Common myeloid progenitor, CD34-positive (primary cell): ENCODE measurements at places on chromosomes 6 and 20.

DNA sequence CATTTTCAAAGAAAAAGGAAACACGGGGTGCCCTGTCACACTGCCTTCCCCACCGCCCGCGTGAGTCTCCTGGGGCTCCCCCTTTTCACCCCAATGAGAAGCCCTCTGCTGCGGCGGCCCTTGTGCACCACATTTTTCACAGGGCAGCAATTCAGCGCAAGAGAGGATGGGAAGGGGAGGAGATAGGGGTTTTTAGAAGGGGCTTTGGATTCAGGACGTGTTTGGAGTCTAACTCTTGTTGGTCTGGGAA is 726 bp upstream of the ARFGEF3 start:
- peak; percentile 57 for DNase-seq

- DNase-seq: no peak
These were observed 209.8 kb downstream of the SOD2 start for GRCh38 chr6:159483259-159483658.

GRCh38 chr6:55009131-55009530 is 162.6 kb downstream of the FAM83B start:
- DNase-seq: no peak

- DNase-seq: no peak
These were observed 106.8 kb upstream of the PDE10A start for GRCh38 chr6:165769884-165770283.

DNA sequence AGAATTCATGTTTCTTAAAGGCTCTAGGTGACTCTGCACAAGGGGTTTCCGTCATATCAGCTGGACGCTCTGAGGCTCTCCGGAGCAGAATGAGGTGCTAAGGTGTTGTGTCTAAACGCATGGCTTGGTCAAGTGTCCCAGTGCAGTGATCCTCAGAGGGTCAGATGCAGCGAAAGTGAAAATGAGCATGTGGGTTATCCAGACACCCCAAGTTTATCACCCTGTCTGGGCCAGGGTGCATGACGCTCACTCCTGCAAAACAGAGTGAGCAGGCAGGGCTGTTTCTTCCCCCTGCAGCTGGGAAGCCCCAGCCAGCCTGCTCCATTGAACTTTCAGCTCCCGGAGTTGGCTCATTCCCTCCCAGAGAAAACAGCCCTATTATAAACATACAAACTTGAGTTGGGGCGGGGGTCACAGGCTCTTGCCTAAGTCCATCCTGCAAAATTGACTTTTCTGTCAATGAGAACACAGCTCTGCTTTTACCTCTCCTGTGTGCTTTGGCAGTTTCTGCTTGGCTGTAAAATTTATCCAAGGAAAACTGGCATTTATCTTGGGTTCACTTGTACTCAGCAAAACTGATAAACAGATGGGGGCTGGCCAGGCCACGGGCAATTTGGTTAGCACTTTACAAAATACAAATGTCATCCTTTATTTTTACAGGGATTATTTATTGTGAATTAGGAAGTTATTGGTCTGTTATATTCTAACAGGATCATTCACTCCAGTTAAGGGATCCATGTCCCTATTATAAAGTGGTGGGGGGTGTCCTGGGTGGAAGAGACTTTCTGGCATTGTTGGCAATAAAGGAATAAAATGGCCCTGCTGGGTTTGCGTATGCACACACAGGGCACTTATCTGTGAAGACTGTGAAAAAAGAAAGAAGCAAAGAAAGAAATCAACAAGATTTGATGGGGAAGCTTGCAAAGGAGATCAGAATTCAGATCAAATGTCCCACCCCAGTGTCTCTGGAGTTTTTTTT is 154.9 kb downstream of the FOXA2 start:
- DNase-seq: no peak

GRCh38 chr6:163986313-163986712 is 571.8 kb downstream of the QKI start:
- DNase-seq: no peak

DNA sequence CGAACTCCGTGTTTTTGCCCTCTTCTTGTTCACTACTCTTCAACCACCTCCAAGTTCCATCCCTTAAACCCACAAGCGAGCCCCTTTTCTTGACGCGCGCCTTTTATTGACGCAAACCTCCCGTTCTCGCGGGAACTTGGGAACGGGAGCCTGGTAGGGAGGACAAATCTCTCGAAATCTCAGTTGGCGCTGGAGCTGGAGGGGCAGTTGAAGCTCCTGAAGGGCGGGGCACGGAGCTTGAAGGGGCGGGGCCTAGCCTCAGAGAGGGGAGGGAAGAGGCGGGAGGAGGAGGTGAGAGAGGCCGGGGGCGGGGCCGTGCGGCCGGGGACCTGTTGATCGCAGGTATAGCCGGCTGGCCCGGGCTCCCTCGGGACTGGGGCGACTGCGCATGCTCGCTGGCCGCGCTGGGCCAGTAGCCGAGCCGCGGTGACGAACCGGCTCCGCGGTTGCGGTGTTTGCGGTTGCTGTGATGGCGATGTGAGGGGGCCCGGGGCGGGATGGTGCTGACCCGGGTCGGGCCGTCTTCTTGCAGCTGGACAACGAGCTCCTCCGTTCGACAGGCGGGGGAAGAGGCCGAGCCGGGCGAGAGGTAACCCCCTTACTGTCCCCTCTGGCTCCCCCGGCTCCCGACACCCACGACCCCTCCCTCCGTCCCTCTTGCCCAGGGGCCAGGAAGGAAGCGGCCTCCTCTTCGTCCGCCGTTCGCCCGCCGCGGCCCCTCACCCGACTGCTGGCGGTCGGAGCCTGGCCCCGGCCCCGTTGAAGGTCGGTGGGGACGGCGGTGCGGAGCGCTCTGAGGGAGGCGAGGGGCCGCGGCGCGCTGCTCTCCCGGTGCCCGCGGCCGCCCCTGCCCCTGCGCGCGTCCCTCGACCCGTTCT is at the start of gene FAM135A:
Gene FAM135A (plus strand): TSS at position 395 of the 878 bp plus-strand sequence. CDS start 14,835 bp downstream, outside the sequence.
- peak; percentile 98 for DNase-seq

GRCh38 chr6:40440053-40440452 is 147.1 kb downstream of the LRFN2 start:
- DNase-seq: peak; percentile 69

DNA sequence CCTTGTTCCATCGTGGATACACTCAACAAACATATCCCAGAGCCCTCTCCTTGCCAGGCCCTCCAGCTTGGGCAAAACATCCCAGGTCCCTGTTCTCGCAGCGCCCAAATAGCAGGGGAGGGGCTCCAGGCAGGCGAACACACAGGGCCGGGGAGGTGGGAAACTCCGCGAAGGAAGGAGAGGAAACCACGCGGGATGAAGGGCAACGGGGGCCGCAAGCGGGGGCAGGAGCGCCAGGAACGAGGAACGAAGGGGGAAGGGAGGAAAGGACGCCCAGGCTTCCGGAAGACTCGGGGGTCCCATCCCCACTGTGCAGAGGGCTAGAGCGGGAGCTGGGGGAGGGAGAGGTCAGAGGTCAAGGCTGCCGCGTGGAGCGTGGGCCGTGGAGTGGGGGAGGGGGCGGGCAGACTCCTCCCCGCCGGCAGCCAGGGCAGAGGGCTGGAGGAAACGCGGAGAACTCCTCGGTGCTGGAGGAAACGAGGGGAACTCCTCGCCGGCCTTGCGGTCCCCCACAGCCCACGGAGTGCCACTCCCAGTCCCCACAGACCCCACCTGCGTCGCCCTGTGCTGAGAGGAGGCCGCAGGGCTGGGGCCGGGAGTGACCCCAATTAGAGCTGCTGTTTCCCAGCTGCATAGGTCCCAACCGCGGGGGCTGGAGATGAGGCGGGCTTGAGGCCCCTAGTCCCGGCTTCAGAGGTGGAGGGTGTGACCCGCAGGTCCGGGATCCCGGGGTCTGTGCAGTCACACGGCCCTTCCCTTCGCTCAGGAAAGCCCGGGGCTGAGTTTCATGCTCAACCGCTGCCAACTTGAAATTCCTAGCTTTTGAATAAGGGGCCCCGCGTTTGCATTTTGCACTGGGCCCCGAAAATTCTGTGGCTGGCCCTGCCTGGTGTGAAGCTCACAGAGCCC is 1.2 kb upstream of the RBM38 start:
- peak; percentile 45 for DNase-seq

GRCh38 chr6:31585491-31585890 is 586 bp upstream of the LST1 start:
- DNase-seq: no peak

DNA sequence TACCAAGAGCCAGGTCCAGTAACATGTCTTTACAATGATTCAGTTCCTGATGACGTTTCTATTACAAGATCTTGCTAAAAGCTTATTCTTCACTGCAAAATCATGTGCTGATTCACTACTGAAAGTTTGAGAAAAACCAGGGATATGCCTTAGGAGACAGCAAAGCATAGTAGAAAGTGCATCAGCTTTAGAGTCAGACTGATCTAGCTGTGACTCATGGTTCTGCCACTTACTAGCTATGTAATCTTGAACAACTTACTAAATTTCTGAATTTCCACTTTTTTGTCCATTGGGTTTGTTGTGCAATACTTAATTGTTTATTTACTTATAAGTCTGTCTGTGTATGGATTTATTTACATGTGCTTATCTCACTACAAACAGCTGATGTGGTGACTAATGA is 198.5 kb upstream of the RSPO3 start:
- no peak for DNase-seq

- DNase-seq: no peak
These were observed 260.0 kb downstream of the C6orf118 start for GRCh38 chr6:165049362-165049761.

GRCh38 chr6:25921525-25922203 is 8.8 kb downstream of the SLC17A2 start:
- DNase-seq: no peak

GRCh38 chr6:3348821-3349220 is 90.1 kb downstream of the PSMG4 start:
- no peak for DNase-seq

DNA sequence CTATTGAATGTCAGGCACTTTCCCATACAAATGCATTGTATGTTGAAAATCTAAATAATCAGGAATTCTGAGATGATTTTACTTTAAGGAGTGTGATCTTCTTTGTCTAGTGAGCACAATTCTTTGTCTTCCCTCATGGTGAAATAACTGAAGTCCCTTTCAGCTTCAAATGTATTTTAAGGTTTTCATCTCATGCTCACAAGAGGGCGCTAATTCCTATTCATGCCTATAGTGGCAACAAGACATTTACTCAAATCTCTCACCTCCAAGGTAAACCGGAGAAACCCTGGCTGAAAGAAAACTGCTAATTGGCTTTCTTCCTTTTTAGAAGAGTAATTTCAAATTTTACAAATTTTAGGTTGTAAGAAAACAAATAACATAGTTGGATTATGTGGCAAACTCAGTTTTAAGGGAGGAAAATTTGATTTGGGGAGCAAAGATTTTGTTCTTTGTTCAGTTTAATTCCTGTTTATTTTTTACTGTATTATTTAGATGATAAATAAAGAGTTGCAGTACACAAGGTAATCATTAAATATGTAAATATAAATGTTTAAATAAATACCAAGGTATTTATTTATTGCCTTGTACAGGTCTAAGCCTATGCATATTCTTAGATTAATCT is 69.1 kb downstream of the SLC35F1 start:
- peak; percentile 31 for DNase-seq

DNA sequence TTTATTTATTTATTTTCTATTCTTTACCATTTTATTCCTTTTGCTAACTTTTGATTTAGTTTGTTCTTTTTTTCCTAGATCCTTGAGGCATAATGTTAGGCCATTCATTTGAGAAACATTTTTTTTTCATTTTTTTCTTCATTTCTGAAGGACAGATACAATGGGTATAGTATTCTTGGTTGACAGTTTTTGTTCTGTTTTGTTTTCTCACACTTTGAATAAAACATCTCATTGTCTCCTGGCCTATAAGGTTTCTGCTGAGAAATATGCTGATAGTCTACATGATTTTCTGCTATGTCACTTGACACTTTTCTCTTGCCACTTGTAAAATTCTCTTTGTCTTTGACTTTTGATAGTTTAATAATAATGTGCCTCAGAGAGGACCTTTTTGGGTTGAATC is 294.6 kb upstream of the EPHA7 start:
- DNase-seq: no peak

- DNase-seq: no peak
These were observed 471.3 kb upstream of the NRSN1 start for GRCh38 chr6:23654745-23655144.

DNA sequence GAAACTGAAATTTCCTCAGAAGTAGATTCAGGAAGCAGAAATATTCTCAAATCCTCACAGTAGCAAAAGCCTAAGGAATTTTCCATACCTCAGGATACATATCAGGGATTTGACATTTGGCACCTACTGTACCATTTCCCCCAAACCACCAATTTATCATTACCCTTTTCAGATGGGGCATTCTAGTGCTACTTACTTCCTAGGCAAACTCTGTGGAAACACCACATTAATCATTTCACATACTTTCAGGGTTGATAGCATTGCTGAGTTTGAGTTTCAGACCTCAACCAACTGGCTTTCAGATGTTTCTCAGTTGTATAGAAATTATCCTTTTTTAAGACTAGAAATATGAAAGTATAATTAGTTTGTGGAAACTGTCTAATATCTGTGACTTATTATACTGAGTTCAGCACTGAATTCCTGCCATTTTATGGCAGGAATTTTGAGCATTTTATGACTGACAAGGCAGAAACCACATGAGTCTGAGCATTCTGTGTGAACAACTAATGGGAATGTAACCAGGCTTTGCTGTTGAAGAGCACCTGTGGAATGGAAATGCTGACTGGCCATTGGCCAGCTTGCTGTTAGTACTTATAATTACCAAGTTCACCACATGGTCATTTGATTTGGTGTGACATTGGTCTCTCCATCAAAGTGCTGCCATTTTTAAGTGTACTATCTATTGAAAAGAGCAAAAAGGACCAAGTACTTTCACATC is 35.1 kb upstream of the IRAK1BP1 start:
- no peak for DNase-seq

GRCh38 chr20:6866741-6867140 is 99.3 kb downstream of the BMP2 start:
- DNase-seq: peak; percentile 75

GRCh38 chr20:46159101-46159897 is 41.2 kb downstream of the CD40 start:
- DNase-seq: no peak

- no peak for DNase-seq
These were observed 140.3 kb downstream of the COL12A1 start for GRCh38 chr6:75065523-75065922.

- DNase-seq: no peak
These were observed 18.8 kb downstream of the MRAP2 start for GRCh38 chr6:84052204-84052882.
